ENCODE measurements at places on chromosomes 7 and 10. TPM values are rescaled to one million over a fixed set of nuclear protein-coding genes. Genes with fewer than 3 reads are reported as not detected.

GRCh38 chr7:101882595-101883564, 65.5 kb downstream of the CUX1 start:
- peak; percentile 76 for DNase-seq

- no peak for DNase-seq
Observed at GRCh38 chr10:21797984-21798765, 205.4 kb downstream of the DNAJC1 start.

Gene SYT15
- 31.1 TPM for polyA plus RNA-seq

GRCh38 chr7:76063525-76063924, 15.6 kb downstream of the MDH2 start:
- DNase-seq: no peak

- DNase-seq: no peak
Observed at GRCh38 chr7:107170051-107170915, 1.5 kb downstream of the HBP1 start.

DNA sequence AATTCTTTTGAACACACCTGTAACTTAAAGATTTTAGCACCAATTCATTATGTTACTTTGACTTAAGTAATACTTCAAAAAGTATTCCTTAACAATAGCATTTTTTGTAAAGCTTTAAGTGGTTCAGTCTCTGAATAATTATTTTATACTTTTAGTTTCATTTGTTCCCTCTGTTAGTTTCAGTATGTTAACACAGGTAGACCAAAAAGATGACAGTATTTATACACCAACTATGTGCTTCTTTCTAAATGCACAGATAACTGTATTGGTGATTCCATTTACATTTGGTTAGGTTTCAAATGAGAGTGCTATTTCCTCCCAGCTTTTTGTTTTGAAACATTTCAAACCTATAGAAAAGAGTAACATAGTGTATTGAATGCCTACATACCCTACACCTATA, 14.0 kb downstream of the RALA start:
- DNase-seq: no peak

GRCh38 chr10:133262696-133263095, 14.0 kb downstream of the ADAM8 start:
- DNase-seq: no peak

Gene ABCB4
- polyA plus RNA-seq: 1.4 TPM

- no peak for DNase-seq
Observed at GRCh38 chr10:20596065-20596755, 300.9 kb downstream of the NEBL start.

All from left lung (tissue), 14 donors.